Hepatocyte (in vitro differentiated cells): ENCODE measurements at places on chromosomes 3 and 15.

GRCh38 chr3:71680603-71681002, 44.6 kb downstream of the EIF4E3 start:
- peak; percentile 42 for DNase-seq

- no peak for DNase-seq
Measured at GRCh38 chr15:70253461-70254156, 155.9 kb upstream of the TLE3 start.

GRCh38 chr3:146218880-146219866, 31.7 kb downstream of the PLSCR4 start:
- DNase-seq, result peak; percentile 46

DNA sequence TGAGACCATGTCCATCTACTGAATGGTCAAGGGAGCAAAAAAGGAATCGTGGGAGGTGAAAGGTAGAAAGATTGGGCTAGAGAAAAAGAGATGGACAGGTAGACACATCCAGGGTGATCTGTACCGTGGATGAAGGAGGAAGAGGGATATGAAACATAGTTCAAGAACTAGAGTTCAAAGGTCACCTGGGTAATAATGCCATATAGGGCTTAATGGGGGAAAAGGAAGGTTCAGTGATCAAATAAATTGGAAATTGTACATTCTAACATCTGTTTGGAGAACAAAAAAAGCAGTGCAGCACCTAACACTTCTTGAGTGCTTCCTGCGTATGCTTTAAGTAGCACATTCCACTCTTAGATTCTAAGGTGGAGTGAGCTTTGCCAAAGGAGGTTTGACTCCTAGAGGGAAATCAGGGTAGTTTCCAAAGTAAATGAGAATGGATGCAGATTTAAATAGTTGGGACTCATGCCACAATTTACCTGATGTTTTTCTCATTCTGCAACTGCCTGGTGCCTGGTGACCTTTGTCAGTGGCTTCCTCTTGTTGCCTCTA, 46.6 kb downstream of the MITF start:
- no peak for DNase-seq

GRCh38 chr15:82852941-82853561, 43.6 kb downstream of the WHAMM start:
- no peak for DNase-seq

- no peak for DNase-seq
Measured at GRCh38 chr15:65666257-65666656, 44.5 kb downstream of the SLC24A1 start.

DNA sequence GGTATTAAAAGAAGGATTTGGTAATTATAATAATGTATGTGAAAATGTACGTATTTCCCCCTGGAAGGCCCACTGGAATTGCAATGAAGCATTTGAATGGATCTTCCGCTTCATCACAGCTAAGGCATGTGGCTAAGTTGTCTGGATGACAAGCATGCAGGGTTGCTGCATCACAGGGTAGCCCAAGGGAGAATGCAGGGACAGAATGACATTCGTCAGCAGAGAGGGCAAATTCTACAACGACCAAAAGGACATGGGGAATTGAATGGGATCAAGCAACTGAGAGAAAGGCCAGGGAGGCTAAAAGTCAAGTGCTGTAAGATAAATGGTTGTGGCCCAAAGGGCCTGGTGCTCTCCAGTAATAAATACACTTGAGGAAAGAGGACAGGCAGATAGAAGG, 95.4 kb downstream of the ISL2 start:
- DNase-seq, result no peak

- no peak for DNase-seq
Measured at GRCh38 chr3:66010739-66011655, 27.7 kb downstream of the MAGI1 start.

GRCh38 chr15:27764339-27764738, 334.8 kb downstream of the OCA2 start:
- no peak for DNase-seq

- no peak for DNase-seq
Measured at GRCh38 chr3:142366434-142366833, 81.4 kb downstream of the XRN1 start.

DNA sequence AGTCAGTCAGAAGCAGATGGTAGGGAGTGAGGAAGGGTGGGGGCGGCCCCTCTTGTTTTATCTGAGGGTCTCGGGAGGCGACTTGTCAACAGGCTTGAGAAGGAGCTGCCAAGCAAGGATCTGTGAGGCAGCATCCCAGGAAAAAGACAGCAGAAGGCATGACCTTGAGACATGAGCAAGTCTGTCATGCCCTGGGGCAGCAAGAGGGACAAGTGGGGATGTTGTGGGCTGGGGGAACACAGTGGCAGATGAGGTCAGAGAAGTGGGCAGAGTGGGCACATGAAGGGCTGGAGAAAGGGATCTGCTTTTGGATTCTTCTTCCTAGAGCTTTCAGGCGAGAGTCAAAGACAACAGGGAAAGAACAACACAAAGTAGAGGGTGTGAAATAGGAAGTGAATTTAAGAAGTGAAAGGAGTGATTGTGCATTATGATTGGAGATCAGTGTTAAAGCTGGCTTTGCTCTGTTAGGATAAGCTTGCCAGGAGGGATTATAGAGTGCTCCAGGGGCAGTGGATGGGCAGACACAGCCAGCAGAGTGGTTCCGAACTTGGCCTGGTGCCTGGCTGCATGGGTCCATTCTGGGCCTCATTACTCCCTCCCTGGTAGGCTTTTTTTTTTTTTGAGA, 73.3 kb downstream of the USP13 start:
- no peak for DNase-seq

DNA sequence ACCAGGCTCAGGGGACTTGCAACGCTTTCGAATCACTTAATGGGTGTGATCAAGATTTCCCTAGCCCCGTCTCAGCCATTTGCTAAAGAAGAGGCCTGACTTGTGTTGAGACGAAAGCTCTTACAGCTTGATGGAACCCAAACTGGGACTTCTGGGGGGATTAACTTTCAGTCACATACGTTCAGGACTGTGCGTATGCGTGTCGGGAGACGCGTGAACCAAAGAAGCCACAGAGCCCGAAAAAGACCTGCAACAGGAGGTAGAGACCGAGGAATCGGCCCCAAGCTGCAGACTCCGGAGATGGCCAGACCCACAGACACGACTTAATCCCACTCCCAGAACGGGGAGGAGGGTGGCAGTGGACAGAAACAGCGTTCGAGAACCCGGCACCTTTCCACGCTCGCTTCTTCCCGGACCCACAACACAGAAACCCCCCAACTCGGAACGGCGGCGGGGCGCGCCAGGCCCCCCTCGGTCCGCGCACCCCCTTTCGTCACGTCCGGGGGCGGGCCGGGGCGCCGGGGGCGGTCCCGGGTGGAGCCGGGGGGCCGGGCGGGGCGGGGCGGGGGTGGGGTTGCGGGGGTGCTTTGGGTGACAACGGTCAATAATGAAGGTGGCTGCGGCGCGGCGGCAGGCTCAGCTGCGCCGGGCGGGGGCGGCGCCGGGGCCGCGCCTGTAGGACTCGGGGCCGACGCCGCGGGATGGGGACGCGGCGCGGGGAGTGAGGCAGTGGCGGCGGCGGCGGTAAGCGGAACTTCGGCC, at the start of gene ATP11B:
Gene ATP11B, plus strand, starts transcription at position 604 of the 762 bp plus-strand sequence. CDS start 256 bp downstream, outside the sequence.
- peak; percentile 88 for DNase-seq

GRCh38 chr15:70424937-70425411, 327.3 kb upstream of the TLE3 start:
- no peak for DNase-seq

DNA sequence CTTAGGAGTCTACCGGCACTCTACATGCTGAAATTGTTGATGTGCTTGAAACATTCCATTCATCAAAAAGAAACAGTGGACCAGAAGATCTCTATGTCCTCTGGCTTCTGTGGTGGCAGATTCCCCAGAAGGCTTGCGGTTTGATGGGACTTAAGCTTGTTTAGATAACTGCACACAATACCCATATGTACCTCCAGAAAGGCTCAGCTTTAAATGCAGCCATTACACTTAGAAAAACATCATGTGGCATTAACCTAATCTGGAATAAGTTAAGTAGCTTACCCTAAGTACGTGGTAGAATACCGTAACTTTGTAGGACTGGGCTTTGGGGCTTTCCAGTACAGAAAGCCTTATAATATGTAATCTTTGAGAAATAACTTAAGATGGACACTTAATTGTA, 187.3 kb downstream of the RBMS3 start:
- DNase-seq, result no peak

GRCh38 chr3:182111967-182112366, 400.2 kb downstream of the SOX2 start:
- DNase-seq, result no peak

- no peak for DNase-seq
Measured at GRCh38 chr3:127263586-127264231, 24.1 kb downstream of the PRR20G start.

DNA sequence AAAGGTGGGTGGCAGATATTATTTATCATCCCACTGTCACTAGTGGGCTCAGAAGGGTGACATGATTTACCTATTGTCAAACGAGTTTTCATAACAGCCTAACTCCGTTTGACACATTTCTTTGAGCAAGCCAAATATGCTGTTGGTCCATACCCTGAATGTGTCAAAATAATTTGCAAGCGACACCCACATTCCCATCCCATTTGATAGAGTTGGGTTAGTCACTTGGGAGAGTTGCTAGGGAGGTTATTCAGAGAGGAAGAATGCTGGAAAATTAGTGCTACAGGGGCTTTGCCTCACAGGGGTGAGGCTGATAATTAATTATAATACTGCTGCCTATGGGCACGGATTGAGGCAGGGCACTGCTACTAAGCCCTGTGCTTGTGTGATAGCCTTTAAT, 98.5 kb upstream of the FHIT start:
- DNase-seq, result no peak

GRCh38 chr3:157650172-157650571, 147.0 kb upstream of the VEPH1 start:
- no peak for DNase-seq

DNA sequence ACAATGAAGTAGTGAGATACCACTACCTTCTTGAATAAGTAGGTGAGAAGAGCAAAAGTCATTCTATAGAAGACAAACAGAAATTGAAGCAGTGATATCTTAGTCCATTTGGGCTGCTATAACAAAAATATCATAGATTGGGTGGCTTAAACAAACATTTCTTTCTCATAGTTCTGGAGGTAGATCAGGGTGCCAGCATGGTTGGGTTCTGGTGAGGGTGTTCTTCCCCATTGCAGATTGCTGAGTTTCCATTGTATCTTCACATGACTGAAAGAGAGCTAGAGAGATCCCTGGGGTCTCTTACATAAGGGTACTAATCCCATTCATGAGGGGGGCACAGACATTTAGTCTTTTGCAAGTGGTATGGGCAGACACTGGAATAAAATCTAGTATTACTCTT, 32.9 kb upstream of the IFT57 start:
- no peak for DNase-seq

DNA sequence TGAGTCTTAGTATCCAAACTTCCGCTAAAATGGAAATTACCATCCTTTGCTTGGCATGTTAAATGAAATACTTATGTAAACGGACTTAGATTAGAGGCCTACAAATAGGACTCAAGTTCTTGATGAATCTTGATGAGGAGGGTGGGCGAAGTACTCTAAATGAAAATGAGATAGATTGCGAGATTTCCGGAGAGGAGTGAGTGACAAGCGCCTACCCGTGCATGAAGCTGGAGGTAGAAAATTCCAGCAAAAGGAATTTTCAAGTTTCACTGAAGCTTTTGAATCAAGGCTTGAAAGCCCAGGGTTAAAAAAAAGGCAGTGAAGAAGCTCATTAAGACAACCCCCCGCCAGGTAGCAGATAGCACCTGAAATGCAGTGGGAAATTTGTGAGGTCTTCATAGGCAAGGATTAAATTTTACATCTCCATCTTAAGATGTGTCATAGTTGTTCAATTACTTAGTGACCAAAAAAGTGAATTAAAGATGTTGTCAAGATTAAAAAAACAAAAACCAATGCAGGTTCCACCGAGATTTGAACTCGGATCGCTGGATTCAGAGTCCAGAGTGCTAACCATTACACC, 655 bp upstream of the RAB11A start:
- DNase-seq, result no peak

GRCh38 chr3:124032311-124032880, 40.5 kb upstream of the ROPN1 start:
- DNase-seq, result peak; percentile 17

- no peak for DNase-seq
Measured at GRCh38 chr15:70509282-70509662, 254.1 kb downstream of the UACA start.

DNA sequence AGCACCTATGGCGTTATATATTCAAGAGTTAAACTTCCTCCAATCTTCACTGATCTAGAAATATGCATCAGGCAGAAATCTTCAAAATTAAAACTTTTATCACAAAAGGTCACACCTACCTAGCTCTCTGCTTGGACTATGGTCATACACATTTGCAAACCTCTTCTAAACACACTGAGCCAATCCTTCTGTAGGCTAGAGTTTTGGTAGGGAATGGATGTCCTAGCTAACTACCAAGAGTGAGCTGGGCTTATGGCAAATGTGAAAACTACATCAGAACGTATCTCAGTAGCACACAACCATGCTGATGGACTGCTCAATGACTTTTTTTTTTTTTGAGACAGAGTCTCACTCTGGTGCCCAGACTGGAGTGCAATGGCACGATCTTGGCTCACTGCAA, 29.6 kb downstream of the SETD2 start:
- no peak for DNase-seq

DNA sequence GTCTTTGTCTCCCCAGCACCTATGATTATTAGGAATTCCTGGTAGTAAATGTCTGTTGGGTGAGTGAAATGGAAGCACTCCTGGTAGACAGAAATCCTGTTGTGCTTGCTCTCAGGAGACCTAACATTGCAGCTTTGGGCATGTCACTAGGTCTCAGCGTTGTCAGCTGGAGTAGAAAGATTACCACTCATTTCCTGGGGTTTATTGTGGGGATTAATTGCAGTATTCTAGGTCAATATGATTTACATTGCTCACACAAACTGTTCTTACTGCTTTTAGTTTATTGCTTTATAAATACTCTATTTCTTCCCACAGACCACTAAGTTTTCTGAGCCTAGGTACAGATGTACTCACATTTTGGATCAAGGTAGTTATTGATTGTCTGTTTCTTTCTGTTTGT, 5.1 kb downstream of the TSEN2 start:
- no peak for DNase-seq
